ENCODE measurements at places on chromosomes 5 and 9.

DNA sequence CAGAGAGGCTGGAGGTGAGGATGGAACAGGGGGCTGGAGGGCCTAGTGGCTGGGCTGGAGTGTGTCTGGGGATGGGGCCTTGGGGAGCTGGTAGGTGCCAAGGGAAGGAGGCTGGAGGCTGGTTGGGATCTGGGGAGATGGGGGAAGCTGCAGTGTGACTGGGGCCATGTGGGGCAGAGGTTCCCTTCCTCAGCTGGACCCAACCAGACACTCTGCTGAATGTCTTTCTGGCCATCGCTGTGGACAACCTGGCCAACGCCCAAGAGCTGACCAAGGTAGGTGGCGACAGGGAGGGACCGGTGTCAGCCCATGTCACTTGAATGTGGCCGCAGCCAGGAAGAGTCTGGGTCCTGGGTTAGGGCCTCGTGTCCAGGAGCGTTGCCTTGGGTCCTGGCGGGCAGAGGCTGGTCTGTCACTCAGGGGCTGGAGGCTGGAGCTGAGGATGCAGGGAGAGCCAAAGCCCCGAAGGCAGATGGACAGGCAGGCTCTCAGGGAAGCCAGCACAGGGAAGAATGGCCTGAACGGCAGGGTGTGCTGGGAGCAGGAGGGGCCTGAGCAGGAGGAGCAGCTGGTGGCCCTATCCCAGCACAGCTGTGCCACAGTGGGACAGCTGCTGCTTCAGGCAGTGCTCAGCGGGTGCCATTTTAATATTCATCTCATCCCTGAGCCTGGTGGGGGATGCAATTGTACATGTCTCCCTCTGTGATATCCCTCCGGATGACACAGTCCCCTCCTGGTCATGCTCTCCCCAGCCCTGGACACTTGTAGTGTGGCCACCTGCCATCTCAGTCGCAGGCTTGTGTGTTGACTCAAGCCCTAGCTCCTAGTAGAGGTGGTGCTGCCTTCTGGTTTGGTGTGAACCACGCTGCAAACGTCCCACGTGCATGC is 132.5 kb downstream of the CACNA1B start:
- no peak for DNase-seq

- DNase-seq = no peak
These were observed 148.1 kb upstream of the MPDZ start for GRCh38 chr9:13427587-13427986.

DNA sequence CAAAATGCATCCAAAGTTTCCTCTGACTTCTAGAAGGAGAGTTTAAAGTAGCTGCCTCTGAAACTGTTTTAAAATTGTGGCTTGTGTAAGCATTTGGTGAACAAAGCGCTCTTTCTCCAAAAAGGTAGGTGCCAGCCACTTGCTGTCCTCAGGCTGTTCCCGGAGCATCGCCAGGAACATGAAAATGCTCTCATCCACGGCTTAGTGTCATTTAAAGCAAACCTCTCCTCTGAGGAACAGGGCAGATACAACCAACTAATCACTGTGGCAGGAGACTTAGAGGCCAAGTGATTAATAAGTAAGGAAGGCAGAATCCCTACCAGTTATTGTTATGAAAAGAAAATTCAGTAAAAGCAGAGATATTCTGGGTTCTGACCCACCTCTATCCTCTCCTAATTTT is 165.6 kb downstream of the DCP2 start:
- no peak for DNase-seq

- DNase-seq = no peak
These were observed 8.4 kb downstream of the PPP1R26 start for GRCh38 chr9:135488013-135488330.

DNA sequence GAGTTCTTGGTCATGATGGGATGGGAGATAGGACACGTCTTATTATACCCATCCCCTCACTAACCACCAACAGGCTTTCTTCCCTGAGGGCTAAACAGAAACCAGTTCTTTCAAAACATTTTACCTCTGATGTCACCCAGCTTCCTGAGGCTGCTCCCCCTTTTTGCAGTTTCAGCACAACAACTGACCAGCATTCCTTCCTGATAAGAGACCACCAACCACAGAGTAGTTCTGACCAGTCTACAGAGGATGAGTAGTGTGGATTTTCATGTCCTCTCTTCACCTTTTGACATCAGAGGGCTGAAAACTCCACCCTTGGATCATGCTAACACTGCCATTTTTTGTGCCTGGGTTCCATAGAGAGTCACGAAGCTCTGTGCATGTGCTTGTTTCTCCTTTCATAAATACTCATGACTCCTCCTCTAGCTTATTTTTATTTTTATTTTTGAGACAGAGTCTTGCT is 82.6 kb downstream of the OSTF1 start:
- DNase-seq = no peak

- no peak for DNase-seq
These were observed 159.6 kb downstream of the TLE4 start for GRCh38 chr9:79731171-79731890.

Data from activated CD4-positive, CD25-positive, alpha-beta regulatory T cell (primary cell).